ENCODE measurements at places on chromosomes 2 and 18.
A peak's percentile ranks its signal among the peaks of the same experiment; 100 is the strongest.

- no peak for DNase-seq
These were observed 145.0 kb upstream of the DSEL start for GRCh38 chr18:67661555-67661954.

GRCh38 chr2:65626831-65627230 lies 194.4 kb upstream of the SPRED2 start:
- no peak for DNase-seq

DNA sequence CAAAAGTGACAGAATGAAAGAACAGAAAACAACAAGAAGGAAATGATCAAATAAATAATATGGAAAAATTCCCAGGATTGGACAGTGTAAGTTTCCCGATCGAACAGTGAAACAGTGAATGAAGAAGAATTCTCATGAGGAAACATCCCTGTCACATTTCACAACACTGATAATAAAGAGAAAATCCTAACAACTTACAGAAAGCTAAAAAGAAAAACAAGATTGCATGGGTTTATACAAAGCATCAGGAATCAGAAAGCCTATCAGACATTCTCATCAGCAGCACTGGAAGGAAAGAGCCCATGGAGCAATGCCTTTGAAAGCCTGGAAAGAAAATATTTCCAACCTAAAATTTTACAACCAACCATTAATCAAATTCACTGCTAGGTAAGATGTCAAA lies 9.9 kb upstream of the COL6A3 start:
- no peak for DNase-seq

DNA sequence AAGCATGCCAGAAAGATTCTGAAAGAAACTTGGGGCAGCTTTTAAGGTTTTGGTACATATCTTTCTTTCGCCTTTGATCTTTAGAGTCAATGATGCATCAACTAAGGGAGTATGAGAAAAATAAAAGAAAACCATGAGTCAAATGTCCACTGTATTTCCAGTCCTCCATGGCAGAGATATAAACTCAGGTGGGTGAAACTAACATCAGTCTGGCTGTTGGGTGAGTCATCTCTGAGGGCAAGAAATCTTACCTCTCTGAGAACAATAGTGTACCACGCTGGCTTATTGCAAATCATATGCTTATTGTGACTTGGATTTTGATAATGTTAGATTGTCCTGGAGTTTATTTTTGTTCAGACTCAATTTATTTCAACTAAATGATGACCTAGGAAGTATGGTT lies 521.0 kb downstream of the PLCL1 start:
- DNase-seq, result no peak

DNA sequence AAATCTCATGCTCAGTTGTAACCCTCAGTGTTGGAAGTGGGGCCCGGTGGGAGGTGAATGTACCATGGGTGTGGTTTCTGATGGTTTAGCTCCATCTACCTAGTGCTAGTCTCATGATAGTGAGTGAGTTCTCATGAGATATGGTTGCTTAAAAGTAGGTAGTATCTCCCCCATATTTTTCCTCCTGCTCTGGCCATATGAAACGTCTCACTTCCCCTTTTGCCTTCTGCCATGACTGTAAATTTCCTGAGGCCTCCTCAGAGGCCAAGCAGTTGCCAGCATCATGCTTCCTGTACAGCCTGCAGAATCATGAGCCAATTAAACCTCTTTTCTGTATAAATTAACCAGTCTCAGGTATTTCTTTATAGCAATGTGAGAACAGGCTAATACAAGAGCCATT lies 62.8 kb upstream of the RNF152 start:
- peak; percentile 67 for DNase-seq

DNA sequence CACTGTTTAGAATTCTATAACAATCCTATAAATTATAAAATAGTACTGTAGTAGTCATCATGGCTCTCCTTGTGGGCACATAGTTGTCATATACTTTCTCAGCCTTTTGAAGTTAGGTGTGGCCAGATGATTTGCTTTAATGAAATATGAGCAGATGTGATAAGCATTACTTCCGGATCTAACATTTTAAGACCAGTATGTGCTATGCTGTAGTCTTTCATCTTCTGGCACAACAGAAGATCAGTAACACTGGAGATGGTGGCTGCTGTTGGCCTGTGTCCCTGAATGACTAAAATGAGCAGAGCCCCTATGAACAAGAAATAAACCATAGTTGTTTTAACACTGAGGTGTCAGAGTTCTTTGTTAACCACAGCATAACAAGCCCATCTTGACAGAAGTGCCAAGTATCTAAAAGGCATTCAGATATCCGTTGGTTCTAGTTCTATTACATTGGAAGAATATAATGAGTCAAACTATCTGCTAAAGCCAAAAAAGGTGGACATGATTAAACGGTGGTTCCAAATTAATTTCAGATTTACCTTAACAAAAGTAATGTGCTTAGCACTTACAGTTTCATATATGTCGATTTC lies 6.3 kb downstream of the MEX3C start:
- peak; percentile 80 for DNase-seq

DNA sequence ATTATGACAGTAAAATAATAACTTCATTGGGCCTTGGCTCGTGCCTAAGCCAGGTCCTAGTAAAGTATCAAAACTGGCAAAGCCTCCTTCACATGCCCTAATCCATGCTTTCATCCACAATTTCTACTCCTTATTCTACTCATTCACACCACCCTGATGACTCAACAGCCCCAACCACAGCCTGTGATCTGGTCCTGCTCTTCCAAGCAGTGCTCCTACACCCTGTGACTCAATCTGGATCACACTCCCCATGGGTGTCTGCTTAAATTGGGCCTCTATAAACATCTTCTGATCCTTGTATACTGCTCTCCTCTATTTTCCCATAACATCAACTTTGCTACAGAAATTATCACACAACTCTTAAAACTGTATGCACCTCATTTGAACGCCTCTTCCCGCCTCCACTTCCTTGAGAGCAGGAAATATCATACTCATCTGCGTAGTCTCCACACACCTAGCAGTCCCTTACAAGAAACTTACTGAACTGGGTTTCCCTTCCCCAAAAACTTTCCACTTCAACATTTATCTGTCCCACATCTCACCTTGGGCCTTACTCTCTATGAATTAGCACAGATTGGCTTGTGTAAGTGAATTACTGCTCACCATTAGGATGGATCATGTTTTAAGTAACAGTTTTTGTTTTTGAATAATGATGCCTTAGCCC lies 15.9 kb downstream of the GTF3C3 start:
- DNase-seq, result no peak

DNA sequence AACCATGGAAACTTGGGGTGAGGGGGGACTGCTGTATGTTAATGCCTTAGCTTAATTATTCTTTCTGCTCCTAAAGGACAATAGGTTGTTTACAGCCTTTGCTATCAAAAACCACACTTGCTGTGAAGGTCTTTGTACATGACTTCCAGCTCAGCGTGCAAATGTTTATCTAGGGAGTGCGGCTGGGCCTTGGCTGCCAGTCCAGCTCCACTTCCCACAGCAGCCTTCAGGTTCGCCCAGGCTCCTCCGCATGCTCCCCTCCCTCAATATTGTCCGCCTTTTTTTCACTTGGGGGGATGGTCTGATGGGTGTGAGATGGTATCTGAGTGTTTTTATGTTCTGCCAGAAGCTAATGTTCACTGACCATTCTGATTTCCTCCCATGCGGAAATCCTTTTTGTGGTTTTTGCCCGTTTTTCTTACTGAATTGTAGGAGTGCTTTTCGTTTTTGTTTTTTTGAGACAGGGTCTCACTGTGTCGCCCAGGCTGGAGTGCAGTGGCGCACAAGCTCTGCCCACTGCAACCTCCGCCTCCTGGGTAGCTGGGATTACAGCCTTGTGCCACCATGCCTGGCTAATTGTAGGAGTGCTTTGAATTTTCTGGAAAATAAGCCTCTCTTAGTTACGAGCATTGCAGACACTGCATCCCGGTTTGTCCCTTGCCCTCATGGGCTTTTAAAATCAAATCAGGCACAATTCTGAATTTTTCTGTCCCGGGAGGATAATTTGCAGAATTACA lies 28.8 kb downstream of the SH3BP4 start:
- no peak for DNase-seq

DNA sequence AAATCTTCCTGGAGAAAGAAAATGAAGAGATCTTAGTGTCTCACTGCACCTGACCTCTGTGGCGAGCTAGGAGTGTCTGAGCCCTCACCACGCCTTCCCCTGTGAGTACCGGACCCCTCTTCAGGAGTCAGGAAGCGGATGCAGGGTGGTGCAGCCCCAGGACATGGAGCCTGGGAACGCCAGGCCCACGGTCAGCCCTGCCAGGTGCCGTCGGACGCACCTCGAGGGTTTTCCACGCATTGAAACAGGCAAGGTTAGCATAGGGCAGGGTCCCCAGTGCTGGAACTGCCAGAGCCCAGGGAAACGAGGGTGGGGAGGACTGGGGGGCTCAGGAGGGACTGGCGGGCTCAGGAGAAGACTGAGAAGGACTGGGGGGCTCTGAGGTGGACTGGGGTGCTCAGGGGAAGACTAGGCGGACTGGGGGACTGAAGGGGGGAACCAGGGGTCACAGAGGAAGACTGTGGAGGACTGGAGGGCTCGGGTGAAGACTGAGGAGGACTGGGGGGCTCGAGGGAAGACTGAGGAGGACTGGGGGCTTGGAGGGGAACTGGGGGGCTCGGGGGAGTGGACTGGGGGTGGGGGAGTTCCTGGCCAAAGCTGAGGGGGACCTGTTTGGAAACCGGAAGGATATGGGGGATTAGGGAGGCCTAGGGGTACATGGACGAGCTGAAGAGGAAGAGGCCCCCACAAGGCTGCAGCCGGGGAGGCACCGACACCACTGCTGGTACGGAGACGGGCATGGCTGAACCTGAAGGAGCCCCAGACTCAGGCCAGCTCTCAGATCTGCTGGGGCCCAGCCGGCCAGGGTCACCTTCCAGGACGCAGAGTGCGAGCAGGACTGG lies 65.2 kb upstream of the SNTG2 start:
- no peak for DNase-seq

GRCh38 chr18:62420513-62421209 lies 95.6 kb downstream of the TNFRSF11A start:
- peak; percentile 81 for DNase-seq

- DNase-seq, result no peak
These were observed 615.8 kb downstream of the ARHGAP15 start for GRCh38 chr2:143745060-143745459.

DNA sequence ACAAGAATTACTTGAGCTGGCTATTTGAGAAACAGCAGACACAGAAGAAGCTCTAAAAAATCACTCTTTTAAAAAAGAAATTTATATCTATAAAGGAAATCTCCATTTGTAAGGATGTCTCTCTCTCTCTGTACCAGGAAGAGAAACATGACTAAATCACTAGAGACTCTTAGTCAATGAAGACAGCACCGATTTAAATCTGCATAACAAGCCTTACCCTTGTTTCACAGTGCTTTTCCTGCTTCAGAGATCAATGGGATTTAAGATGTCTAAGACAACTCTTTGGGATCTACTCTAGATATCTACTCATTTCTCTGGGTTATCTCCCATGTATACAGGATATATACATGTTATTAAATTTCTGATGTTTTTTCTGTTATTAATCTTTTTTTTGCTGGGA lies 359.2 kb upstream of the RND3 start:
- no peak for DNase-seq

DNA sequence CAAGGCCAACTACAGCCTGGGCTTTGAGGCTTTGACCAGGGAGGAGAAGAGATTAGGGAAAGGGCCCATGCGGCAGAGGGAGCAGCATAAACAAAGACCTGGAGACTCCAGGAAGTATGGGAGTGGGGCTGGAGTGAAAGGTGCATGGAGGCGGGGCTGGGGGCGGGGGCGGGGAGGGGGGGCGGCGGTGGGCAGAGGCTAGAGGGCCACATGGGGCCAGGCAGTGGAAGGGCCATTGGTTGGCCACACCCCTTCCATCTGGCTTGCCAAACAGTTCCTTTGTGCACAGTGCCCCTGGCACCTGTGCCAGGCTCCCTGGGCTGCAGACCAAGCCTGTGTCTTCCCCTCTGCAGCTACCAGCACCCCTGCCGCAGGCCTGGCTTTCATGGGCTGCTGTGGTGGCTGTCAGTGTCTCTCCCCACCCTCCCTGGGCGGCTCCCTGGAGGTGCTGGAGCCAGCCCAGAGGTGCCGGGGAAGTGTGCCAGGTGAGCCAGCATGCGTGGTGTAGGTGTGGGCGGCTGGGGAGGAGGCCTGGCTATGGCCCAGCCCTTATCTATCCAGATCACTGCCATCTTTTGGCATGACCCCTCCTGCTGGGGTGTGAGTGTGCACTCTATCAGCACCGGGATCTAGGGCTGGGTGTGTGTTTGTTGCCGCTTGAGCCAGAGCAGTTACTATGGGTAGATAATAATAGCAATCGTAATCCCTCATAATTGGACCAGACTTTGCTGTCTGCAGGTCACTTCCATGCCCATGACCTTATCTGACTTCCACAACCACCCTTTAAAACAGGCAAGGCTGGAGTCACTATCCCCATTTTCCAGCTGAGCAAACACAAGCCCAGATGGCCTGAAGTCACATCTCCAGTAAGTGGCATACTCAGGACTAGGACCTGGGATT lies 30.5 kb downstream of the DNMT3A start:
- no peak for DNase-seq

GRCh38 chr18:27785815-27786471 lies 391.0 kb downstream of the CDH2 start:
- DNase-seq, result no peak

DNA sequence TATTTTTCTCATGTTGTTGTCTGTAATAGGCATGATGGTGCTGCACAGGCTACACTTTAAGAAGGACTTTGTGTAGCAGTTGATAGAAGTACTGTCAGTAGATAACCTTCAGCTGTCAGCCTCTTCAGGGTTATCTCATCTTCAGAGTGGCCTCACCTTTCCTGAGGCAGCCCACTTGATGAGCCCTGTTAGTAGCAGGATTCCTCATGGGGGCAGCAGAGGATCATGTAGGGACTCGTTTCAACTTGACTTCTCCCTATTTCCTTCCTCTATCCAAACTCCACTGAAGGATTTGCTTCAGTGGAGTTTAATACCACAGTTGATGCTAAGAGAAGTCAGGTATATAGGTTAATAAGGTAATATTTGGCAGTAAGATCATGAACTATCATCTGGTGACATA lies 530.3 kb upstream of the FSIP2 start:
- DNase-seq, result peak; percentile 27

DNA sequence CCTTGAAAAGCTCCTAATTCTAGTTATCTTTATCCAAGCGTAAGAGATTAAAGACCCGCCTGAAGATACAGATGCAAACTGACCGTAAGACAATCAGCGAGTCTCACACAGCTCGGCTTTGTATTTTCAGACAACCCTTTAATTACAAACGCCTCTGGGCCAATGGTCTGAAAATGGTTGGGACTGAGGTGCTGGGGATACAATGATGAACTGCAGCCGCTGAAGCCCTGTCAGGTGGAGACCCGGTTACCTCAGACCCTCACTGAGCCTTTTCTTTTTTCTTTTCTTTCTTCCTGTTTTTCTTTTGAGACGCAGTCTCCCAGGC lies 715 bp upstream of the CFAP36 start:
- peak; percentile 15 for DNase-seq

GRCh38 chr2:203928849-203929248 lies 7.7 kb upstream of the ICOS start:
- no peak for DNase-seq

- DNase-seq, result no peak
These were observed 189.2 kb downstream of the NCKAP5 start for GRCh38 chr2:133378928-133379549.

- DNase-seq, result no peak
These were observed 82.9 kb downstream of the SCN3A start for GRCh38 chr2:165120740-165121467.

GRCh38 chr2:67662222-67662621 lies 265.1 kb downstream of the ETAA1 start:
- no peak for DNase-seq

- no peak for DNase-seq
These were observed 130.9 kb upstream of the GLI2 start for GRCh38 chr2:120604767-120605166.
